ENCODE measurements at places on chromosomes 2 and 18.

GRCh38 chr2:102103992-102104871 is 38.3 kb upstream of the IL1R1 start:
- peak; percentile 7 for DNase-seq

DNA sequence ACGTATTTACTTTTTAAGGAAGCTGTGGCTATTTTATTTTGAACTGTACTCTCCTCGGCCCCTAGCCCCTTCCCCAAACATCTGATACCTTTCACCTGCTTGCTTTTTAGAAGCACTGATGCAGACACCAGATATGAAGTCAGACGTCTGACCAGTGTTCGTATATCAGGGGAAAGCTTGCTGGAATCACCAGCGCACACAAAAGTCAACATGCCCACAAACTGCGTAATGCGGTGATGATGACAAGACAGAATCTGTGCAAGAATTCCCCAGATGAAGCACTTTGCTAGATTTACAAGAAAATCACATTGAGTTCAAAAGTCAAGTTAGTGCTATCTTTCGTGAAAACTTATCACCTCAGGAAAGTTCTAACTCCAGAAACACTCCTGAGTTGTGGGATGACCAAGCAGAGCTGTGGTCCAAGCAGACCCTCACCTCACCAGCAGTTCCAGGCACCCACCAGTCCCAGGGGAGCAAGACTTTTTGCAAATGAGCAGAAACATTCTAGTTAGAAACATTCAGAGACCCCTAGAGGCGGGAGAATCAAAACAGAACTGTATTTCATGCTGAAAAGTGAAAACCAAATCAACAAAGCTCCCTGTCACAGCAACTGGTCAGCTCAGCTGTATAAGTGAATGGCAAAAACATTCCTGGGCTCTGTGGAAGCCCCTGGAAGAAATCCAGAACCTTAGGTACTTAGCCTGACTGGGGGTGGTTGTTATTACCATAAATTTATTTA is 55.7 kb downstream of the INO80C start:
- DNase-seq: no peak

- no peak for DNase-seq
Observed at GRCh38 chr18:9760641-9761040, 52.5 kb downstream of the RAB31 start.

DNA sequence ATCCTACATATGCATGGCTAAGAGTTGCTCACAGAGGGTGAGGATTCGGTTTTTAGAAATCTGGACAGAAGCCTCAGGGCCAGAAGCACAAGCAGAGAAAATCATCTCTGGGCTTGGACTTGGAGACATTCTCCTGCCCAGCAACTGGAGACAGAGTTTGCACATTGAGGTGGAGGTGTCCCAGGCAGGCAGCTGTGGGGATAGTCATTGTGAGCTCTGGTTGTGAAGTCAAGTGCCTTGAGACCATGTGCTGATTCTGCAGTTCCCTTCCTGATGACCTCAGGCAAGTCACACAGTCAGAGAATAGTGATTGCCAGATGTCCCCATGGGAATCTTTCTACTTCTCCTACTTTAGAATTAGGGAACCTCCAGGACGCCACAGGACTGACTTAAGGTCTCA is 108.4 kb upstream of the LDAH start:
- DNase-seq: no peak

DNA sequence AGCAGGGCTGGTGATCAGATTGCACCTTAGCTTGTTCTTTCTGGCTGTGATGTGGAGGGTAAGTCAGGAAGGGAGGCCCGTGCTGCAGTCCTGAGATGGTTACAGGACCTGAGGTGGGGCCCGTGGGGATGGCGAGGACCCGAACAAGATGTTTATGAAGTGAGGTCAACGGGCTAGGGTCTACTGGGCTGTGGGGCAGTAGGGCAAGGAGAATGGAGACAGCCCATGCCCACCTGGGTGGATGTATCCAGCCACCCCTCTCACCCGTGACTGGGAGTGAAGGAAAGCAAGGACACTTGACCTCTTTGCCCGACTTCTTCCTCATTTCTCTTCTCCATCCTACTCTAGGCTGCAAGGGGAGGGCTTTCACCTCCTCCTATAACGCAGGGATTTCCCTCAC is 18.0 kb downstream of the PTMA start:
- no peak for DNase-seq

All from CD4-positive, alpha-beta T cell treated with Interleukin-1 beta for 1 hour (primary cell).